Islet precursor cell (in vitro differentiated cells): ENCODE measurements at places on chromosomes 4 and X.

DNA sequence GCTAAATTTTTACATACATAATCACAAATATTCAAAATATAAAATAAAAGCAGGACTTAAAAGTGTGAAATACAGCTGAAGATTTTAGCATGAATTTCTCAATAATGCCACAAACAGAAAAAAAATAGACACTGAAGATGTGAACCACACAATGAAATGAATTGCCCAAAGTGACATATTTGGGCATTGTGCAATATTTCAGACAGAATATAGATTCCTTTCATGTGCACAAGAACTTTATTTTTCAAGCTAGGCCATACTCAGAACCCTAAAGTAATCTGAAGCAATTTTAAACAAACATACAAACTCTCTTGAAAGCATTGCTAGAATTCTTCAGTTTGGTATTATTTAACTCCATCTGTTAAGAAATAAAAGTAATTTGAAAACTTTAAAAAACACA is 764.1 kb downstream of the STIM2 start:
- no peak for DNase-seq

- DNase-seq = peak; percentile 85
Measured at GRCh38 chrX:151753313-151754046, 18.9 kb downstream of the CNGA2 start.

DNA sequence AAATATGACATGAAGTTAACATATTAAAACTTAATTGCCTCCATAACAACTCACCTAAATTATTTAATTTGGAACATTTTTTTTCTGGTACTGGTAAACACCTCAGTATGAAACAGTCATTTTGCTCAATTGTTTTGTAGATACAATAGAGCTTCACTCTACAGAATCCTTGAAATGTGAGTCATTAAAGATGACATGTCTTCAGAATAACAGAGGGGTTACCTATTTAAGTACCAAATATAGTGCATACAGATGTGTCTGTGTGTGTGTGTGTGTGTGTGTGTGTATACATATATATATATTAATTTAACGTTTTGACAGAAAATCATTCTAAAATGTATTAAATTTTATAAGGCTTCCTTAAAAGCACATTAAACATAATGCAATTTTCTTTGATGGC is 297.6 kb downstream of the INPP4B start:
- no peak for DNase-seq

- no peak for DNase-seq
Measured at GRCh38 chr4:21885770-21886169, 62.8 kb downstream of the KCNIP4 start.

DNA sequence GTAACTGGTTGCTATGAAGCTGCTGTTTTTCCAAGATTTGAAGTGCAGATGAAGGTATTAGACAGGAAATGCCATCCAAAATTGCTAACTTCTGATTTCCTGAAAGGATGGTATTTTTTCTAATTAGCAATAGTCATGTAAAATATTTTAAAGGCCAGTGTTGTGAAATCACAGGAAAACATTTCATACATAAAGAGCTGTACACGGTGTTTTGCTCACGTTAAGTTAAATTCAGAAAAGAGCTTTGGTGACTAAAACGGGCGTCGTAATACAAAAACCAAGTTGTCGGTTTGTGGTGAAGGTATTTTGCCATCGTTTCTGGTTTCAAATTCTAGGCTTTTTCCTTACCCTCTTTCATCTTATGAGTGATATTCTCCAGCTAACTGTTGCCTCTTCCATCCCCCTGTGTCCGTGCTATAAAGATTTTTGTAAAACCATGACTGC is 39.8 kb downstream of the AFF1 start:
- no peak for DNase-seq

DNA sequence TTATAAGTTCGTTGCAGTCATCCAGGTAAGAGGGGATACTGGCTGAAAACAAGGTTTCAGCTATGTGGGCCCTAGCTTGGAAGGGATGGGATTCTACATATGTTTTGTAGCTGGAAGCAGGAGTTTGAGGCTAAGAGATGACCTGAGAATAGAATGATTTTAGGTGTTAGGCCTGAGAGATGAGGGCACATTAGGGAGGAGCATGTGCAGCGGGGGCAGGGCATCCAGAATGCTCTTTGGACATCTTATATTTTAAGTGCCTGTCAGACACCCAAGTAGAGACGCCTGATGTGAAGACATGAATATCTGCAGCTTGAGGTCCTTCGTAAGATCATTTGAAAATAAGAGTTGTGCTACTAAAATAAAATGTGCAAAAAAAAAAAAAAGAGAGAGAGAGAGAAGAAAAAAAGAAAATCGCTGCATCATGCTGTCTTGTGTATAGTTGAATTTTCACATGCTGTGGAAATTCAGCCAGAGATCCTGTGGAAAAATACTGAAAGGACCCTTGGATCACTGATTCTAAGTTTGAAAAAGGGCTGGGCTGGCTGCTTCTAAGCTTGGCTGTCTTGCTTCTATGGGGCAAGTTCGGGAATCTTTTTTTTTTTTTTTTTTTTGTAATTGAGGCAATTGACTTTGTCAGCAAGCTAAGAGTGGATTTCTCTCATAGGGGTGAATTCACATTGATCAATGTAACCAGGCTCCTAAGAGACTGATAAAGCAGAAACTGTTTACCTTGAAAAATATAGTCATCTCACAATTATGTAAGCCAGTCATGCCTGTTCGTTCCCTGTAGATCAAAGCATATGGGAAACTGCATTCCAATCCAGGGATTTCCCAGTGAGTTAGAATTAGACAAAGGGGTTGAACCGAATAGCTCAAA is 341.0 kb upstream of the GATB start:
- DNase-seq = no peak

DNA sequence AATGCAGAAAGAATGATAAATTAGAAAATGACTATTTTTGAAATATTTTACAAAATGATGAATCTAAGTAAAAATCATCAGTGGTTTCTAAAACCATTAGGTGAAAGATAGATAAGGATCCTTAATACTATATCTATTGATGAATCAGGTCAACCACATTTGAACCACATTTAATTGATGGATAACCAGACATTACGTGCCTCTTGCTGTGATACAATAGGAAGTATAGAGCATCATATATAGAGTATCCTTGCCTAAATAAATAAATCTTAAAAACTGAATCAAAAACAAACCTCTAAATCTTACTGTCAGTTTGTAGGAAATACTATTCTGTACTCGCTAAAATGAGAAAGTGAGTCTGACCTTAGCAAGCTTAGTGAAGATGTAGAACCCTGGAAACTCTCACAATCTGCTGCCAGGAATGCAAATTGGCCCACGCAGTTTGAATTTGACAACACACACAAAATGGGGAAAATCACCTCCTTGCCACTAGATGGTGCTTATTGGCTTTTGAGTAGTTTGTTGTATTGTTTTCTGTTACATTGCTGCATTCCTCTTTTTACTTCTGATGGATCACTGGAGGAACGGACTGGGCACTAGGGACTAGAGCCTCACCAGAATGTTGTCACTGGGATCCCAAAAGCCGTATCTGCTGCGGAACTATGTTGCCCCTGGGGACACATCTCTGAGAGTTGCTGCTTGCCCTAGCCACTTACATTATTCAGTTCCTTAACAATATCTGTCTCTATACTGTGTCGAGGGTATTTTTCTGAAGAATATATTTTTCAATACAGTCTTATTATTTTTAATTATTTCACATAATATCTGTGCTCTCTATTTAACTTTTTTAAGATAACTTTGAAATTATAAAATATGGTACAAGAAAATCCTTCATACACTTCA is 25.4 kb upstream of the SLAIN2 start:
- DNase-seq = peak; percentile 65

GRCh38 chr4:108529102-108529501 is 91.3 kb upstream of the RPL34 start:
- no peak for DNase-seq

DNA sequence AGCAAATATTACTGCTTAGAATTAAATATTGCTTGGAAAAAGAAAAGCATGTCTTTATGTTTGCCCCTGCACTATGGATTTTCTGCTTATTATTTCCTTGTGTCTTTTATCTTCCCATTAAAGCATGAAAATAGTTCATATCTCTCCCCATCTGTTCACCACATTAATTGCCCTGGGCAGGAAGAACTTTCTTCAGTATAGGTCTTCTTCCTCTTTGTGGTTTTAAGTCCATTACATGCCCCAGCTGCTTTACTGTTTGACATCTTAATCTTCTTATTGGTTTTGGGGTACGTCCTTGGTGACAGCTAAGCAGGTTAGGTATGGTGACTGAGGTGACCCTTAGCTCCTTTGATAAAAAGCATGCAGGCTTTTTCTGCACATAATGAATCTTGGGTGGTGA is 157.3 kb downstream of the AASDH start:
- DNase-seq = no peak

GRCh38 chr4:40843696-40844095 is 93.9 kb downstream of the NSUN7 start:
- DNase-seq = no peak

DNA sequence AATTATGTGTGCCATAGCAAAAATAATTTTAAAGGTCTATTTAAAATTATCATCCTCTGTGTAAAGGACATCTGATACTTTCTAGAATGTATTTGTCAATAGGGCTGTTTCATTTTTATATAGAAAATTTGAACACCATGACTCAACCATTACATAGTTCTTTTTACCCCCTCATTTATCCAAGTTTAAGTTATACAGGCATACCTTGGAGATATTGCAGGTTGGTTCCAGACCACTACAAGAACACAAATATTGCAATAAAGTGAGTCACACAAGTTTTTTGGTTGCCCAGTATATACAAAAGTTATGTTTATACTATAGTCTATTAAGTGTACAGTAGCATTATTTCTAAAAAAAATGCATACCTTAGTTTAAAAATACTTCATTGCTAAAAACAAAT is 130.4 kb downstream of the MSL3 start:
- DNase-seq = no peak

- peak; percentile 77 for DNase-seq
Measured at GRCh38 chr4:150302553-150302952, 224.3 kb downstream of the DCLK2 start.

- no peak for DNase-seq
Measured at GRCh38 chr4:86089781-86090323, 270.0 kb downstream of the MAPK10 start.

GRCh38 chr4:2786152-2786671 is 6.7 kb upstream of the SH3BP2 start:
- no peak for DNase-seq

DNA sequence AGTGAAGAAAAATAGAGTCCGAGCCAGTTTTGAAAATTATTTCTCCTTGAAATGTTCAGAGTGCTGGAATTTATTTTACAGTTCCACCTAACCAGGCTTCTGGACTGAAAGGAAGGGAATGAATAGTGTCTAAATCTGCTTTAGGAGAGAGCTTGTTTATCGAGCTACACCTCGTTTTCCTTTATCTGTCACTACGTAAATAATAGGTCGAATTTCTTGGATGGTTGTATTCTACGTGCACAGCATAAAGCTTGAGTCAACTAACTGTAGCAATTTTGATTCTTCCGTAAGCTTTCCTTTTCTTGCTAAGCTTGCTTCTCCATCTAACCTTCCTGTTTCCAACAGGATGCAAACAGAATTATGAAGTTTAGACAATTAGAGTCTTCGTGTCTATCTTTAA is 48.6 kb downstream of the ADGRL3 start:
- DNase-seq = no peak

GRCh38 chr4:173746424-173746823 is 216.4 kb upstream of the HAND2 start:
- no peak for DNase-seq

- no peak for DNase-seq
Measured at GRCh38 chrX:110245011-110245410, 72.9 kb downstream of the AMMECR1 start.

DNA sequence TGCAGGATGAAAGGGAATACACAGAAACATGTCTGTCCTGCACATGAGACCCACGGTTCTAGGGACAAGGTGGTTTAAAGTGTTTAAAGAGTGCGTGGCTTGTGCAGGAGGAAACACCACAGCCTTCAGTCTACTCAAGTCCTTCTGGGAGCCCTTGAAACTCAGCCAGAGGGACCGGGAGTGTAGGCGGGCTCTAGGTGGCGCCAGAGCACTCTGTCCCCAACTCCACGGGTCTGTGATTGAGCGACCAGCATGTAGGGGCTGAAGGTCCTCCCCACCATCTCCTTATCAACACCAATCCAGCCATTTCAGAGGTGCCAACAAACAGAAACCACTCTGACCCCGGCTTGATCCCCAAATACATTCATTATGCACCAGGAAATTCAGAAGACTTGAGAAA is 82.0 kb upstream of the CLDN34 start:
- peak; percentile 81 for DNase-seq

- DNase-seq = no peak
Measured at GRCh38 chr4:143109376-143109775, 75.3 kb upstream of the USP38 start.

DNA sequence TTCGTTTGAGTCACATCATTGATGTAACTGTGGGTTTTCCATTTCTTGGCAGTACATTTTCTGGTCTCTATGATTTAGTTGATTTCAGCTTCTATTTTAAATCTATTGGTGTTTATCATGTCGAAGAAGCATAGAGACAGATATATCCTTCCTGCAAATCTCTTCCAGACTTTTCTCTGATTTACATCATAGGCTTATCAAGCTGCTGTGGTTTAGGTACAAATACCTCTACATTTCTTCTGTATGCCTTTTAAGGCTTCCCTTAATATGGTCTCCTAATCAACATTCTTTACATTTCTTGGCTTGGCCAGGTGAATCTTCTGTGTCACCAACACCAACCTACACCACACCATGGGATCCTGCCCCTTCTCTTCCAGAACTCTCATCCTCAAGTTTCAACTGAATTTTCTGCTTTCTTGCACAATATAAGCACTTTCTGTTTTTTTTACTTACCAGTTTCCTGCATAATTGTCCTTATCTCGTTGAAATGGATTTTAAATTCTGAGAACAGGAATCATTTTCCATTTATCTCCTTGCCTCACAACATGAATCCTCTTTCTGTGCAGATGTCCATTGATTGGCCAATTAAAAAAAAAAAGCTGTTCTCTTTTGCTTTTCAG is 626.9 kb downstream of the ANKRD50 start:
- DNase-seq = no peak

DNA sequence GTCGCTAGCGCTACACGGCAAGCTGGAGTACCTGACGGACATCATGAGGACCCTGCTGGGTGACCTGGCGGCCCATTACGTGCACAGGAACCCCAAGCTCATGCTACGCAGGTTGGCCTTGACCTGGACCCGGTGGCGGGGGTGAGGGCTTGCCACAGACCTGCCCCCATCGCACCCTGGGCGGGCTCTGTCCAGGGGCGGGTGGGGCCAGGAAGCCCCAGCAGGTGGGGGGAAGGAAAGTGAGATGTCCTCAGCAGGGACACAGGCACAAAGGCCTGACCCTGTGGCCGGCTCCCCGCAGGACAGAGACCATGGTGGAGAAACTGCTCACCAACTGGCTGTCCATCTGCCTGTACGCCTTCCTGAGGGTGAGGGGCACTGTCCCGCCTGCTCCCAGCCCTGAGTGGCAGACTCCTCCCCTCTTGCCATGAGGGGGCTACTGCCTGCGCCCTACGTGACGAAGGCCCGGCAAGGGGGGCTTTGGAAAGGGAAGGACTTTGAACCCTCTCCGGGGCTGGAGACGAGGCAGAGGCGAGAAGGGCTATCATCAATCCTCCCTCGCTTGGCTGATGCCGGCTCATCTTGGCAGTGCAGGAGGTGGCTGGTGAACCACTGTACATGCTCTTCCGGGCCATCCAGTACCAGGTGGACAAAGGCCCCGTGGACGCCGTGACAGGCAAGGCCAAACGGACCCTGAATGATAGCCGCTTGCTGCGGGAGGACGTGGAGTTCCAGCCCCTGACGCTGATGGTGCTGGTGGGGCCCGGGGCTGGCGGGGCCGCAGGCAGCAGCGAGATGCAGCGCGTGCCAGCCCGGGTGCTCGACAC is 5.3 kb upstream of the SRPK3 start:
- no peak for DNase-seq
